ENCODE measurements at places on chromosomes 12 and 14.

- peak; percentile 0 for DNase-seq
These were observed 85.8 kb downstream of the EXOC5 start for GRCh38 chr14:57182760-57183503.

GRCh38 chr12:69059465-69060457 is 126.8 kb upstream of the CPM start:
- no peak for DNase-seq

GRCh38 chr12:8080120-8080519 is 2.0 kb upstream of the NECAP1 start:
- no peak for DNase-seq

DNA sequence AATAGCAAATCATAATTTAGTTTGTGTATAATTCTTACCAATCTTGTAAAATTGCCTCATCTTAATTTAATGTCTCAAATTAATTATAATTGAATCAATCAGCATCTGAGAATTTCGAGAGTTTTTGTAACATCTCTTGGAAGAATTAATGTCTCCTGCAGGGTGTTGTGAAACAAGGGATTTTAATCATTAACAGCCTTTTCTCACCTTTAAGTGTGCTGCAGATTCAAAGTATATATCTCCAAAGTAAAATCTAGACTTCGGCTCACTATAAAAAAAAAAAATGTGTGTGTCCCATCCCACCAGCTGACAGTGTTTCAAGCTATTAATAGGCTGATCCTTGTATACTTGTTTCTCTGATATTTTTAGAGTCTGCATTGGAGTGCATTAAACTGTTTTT is 603.1 kb downstream of the ETNK1 start:
- DNase-seq: no peak

- no peak for DNase-seq
These were observed 8.6 kb downstream of the RAB5B start for GRCh38 chr12:55982319-55982936.

DNA sequence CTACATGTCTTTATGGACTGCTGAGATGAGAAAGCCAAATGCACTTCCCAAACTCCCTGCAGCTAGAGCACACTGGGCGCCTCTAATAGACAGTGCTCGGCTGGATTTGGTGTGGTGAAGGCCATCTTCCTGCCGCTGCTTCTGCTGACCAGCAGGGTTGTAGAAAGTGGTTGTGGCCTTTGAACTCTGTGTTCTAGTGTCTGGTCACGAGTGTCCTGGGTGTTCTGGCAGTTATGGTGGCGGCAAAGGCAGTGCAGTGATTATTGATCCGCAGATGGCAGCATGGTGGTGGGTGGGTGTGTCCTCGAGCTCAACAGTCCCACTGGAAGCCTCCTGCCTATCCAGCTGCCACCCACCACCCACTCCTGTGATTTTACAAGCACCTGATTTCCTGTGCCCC is 43.4 kb downstream of the SMIM41 start:
- DNase-seq: no peak

- no peak for DNase-seq
These were observed 61.7 kb upstream of the BCL2L14 start for GRCh38 chr12:12008931-12009611.

GRCh38 chr12:88424791-88425730 is 155.2 kb downstream of the KITLG start:
- peak; percentile 34 for DNase-seq

DNA sequence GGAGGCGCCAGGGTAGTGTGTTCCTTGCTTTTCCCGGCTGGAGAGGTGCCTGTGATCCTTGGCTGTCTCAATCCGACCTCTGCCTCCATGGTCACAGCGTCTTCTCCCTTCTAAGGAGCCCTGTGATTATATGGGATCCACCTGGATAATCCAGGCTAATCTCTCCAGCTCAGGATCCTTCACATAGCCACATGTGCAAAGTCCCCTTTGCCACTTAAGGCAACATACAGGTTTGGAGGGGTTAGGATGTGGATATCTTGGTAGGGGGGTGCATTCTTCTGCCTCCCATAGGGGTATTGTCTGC is 1.2 kb upstream of the HVCN1 start:
- no peak for DNase-seq

- DNase-seq: no peak
These were observed 772.9 kb downstream of the MED13L start for GRCh38 chr12:115504306-115505290.

GRCh38 chr14:46381674-46382073 is 269.9 kb downstream of the RPL10L start:
- DNase-seq: no peak

DNA sequence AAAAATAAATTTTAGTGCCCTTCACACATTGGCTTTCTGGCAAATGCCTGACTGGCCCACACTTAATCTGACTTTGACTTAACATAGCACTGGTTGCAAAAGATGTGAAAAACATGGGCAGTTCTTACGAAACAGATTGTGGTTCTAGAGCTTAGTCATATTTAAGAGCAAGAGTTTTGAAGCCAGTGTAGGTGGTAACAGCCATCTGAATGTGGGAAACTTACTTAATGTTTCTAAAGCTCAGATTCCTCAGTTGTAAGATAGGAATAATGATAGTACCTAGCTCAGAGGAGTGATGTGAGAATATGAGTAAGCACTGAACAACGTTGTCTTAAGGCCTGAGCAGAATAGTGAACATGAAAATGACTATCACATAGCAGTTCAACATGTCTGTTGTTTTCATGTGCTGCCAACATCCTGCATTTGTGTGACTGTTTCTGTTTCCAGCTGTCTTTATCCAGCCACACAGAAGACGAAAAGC is 262.7 kb downstream of the SYT1 start:
- DNase-seq: no peak

DNA sequence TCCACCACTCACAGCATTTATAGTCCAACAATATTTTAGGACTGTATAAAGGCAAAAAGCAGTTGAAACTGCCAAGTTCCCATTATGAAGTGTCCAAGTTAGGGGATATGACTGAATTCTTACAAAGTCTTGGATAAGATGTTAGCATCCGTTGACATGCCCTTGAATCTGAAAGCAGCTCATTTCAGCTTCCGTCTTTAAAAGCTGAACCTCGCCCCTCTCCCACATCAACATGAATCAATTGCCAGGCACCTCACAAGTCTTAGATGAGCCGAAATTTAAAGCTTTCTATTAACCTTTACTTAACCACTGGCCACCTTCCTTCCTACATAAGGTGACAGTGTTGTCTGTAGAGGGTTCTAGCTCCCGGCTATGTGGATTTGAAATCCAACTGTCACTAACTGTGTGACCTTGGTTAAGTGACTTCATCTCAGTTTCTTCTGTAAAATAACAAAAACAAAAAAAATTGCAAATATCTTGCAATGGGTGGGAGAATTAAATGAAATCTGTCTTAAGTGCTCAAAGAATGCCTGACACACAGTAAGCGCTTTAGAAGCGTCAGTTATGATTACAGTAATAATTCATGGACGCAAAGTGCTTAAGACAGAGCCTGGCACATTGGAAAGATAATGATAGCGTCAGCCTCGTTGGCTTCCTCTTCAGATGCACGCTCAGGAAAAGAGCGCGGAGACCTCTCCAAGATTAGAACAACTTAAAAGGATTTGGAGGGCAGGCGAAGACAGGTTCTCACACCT is 1.2 kb downstream of the PPP1CC start:
- DNase-seq: no peak

DNA sequence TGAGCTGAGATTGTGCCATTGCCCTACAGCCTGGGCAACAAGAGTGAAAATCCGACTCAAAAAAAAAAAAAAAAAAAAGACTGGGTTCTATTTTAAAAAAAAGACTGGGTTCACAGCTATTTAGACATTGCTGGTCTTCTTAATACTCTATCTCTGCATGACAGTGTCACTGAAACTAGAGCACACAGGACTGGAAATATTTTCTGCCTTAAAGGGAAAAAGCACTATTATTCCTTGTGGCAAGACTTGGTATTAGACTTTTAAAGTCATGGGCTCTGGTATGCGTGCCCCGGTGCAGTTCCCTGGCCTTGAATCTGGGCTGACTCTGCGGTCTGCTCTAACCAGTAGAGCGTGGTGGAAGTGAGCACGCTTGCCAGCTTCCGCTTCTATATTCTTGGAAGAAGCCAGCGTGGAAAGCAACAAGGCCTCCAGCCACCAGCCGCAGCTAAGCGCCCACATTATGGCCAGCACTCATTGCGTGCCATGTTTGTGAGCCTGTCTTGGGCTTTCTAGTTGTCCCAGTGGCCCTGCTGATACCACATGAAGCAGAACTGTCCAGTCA is 31.3 kb downstream of the PRKAB1 start:
- DNase-seq: no peak

GRCh38 chr14:93186466-93186865 is 1.3 kb downstream of the LYSET start:
- DNase-seq: no peak

GRCh38 chr12:17134315-17134714 is 528.4 kb upstream of the LMO3 start:
- DNase-seq: no peak

DNA sequence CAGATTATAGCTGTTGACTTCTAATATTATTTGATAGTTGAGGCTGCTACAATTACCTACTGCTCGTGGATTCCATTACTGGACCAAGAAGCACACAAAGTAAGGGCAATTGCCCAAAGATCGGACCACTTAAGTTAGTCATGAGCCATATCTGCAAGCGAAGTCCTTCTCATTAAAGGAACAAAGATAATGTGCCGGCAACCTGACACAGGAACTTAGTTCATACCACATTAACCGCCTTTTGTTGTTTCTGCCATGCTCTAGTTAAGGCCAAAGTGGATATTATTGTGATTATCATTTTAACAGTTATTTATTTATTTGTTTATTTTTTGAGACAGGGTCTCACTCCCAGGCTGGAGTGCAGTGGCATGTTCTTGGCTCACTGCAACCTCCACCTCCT is 38.1 kb upstream of the TMED10 start:
- no peak for DNase-seq

DNA sequence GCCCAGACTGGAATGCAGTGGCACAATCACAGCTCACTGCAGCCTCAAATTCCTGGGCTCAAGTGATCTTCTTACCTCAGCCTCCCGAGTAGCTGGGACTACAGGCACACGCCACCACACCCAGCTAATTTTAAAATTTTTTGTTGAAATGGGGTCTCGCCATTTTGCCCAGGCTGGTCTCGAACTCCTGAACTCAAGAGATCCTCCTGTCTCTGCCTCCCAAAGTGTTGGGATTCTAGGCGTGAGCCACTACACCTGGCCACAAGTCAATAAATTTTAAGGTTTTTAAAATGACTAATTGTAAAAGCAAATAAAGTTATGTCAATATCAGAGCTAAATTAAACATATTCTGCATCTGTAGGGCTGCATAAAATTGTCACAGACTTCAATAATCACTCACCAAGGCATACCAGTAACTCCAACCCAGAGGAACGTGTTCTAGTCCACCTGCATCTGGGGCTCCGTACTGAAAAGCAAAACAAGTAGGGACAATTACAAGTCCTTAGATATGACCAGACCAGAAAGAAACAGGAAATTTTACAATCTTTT is 13.9 kb downstream of the GNS start:
- DNase-seq: peak; percentile 71

DNA sequence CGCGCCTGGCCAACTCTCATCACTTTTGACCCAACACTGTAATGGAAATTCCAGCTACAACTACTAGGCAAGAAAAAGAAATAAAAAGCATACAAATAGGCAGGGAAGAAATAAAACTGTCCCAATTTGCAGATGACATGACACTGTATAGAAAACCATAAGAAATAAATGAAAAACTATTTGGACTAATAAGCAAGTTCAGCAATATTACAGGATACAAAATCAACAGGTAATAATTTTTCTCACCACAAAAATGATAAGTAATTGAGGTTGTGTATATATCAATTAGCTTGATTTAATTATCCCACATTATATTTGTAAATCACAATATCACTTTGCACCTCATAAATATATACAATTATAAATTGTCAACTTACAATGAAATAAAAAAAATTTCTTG is 41.9 kb upstream of the OASL start:
- no peak for DNase-seq

- DNase-seq: no peak
These were observed 52.4 kb downstream of the MON2 start for GRCh38 chr12:62519043-62519442.

DNA sequence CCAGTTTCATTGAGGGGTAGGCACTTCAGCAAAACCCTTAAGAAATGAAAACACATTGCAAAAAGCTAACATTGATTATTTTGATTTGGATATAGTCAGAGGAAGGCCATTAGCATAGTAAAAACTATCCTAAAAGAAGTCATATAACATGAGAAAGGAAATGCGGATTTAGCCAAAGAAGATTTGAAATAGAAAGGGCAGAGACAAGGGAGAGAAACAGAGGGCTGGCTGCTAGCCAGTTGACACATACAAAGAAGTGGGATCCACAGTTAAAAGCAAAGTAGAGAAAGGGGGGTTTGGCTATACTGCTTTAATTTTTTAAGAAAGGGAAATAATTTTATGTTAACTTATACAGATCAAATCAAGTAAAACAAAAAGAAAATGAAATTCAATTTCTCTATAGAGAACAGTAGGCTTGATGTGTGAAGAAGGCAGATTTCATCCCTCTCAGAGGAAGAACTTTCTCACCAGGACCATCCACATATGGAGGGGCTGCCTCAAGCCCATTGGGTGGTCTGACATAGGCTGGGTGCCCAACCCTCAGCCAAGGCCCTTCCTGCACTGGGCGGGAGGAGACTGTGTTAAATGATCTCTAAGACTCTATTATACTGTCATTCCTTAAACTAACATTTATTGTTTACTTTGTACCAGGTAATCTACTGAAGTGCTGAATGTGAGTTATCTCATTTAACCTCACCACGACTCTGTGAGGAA is 420.3 kb downstream of the CCDC91 start:
- no peak for DNase-seq

DNA sequence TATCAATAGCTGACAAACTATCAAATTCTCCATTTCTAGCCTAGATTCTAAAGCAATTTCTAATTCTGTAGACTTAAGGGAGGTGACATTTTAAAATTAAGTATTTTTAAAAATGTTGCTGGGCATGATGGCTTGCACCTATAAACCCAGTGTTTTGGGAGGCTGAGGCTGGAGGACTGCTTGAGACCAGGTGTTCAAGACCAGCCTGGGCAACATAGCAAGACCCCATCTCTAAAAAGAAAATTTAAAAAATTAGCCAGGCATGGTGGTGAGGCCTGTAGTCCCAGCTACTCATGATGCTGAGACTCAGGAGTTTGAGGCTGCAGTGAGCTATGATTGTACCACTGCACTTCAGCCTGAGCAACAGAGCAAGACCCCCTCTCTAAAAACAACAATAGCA is 15.1 kb downstream of the MGST1 start:
- no peak for DNase-seq

GRCh38 chr12:121209221-121209620 is 708 bp upstream of the P2RX4 start:
- no peak for DNase-seq

- no peak for DNase-seq
These were observed 231.4 kb downstream of the ALG10 start for GRCh38 chr12:34253674-34254073.

GRCh38 chr14:64158608-64159007 is 135.6 kb downstream of the ESR2 start:
- no peak for DNase-seq

- no peak for DNase-seq
These were observed 180.5 kb downstream of the PHETA1 start for GRCh38 chr12:111188436-111188835.

GRCh38 chr12:110670161-110670701 is 18.7 kb downstream of the HVCN1 start:
- no peak for DNase-seq

All from NCI-H774 (cell line).